ENCODE measurements at places on chromosomes 4 and X.

- DNase-seq, result no peak
These were observed 56.6 kb downstream of the AFM start for GRCh38 chr4:73538162-73538561.

GRCh38 chrX:150848914-150849365 lies 49.5 kb downstream of the CD99L2 start:
- peak; percentile 41 for DNase-seq

- DNase-seq, result no peak
These were observed 142.5 kb downstream of the STAG2 start for GRCh38 chrX:124103966-124104365.

DNA sequence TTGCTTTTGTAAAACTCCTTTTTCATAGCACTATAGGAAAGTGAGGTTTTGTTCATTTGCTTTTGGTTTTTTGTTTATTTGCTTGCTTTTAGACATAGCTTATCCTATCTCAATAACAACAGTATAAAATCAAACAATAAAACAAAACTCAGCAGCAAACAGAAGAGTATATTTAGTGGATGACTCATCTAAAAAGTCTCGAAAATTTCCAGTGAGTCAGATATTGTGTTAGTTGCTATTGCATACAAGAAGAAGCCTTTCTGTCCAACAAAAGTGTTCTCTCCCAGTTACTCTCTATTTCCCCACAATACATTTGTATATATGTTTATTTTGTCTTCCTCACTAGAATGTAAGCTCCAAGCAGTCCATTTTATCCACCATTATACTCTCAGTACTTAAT lies 36.0 kb upstream of the NPNT start:
- no peak for DNase-seq

DNA sequence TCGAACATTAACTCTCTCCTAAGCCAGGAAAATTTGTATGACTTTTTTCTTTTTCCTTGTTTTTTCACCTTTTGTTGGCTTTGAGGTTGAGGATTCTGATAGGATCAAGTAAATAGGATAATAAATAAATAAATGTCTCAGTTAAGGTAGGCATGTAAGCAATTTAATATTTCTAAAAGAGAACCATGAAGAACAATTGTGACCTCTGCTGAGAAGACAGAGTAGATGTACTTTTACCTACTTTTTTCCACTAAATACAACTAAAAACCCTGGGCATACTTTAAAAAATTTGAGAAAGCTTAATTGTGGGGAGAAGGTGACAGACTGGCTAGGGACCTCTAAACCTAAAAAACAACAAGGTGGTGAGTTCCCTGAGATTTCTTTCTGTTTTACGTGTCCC lies 31.6 kb upstream of the CLNK start:
- no peak for DNase-seq

GRCh38 chr4:40874331-40874730 lies 124.6 kb downstream of the NSUN7 start:
- no peak for DNase-seq

DNA sequence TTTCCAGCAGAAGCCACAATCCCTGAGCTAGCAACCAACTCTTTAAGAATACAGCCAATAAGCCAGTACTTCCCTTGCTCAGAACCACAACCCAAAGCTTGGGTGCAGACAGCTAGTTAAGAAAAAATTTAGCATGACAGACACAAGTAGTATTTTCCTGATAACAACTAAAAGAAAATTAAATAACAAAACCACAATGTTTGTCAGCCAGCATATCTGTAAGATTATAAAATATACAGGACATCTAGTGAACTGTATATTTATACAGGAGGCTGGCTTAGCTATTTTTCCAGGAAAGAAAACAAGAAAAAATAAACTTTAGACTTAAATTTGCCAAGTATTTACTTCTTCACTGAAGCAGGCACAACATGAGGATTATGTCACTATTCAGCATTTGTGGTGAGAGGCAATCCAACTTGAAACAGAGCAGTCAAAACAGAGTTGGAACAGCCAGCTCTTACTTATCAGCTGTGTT lies 6.6 kb downstream of the PF4V1 start:
- DNase-seq, result no peak

DNA sequence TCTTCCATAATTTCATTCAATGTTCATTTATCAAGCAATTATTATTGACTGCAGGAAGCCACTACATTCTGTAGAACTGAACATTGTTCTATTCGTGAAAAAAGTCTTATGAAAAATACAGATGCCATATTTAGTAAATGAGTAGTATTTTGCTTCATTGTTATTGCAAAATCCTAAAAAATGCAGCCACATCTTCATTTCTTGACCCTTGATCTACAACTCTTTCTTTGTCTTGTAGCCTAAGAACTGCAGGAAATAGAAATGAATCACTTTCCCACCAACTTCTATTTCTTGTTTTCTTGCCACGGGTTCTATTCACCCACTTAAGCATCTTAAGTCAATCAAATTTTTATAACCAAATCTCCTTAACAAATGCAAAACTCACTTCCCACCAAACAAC lies 63.3 kb downstream of the KCNIP4 start:
- no peak for DNase-seq

- no peak for DNase-seq
These were observed 35.4 kb upstream of the SPON2 start for GRCh38 chr4:1207603-1208265.

DNA sequence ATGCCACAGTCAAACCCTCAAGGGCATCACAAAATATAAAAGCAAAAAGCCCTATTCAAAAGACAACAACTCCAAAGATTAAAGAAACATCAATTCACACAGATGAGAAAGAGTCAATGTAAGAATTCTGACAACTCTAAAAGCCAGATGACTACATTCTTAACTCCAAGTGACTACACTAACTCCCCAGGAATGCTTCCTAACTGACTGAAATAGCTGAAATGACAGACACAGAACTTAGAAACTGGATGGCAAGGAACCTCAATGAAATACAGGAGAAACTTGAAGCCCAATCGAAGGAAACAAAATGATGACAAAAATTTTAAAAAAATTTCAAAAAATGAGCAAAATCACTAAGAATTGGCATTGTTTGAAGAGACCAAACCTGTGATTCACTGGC lies 1047.6 kb upstream of the PCDH10 start:
- DNase-seq, result no peak

DNA sequence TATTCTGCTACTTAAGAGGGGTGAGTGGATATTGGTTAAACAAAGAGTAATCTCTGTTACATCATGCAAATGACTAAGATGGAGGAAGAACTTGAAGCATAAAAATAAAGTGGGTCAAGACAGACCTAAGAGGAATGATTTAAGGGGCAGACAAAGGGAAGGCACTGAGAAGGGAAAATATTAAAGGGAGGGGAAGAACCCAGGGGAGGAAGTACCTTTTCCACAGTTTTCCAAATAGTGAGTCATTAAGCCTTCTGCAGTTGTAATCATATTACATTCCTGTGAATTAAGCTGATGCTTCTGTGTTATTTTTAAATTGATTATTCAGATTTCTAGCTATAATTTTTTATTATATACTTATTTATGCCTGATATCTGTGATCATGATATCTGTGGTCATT lies 253.3 kb downstream of the CENPC start:
- no peak for DNase-seq

- DNase-seq, result no peak
These were observed 16.6 kb upstream of the CXCL3 start for GRCh38 chr4:74055096-74055495.

DNA sequence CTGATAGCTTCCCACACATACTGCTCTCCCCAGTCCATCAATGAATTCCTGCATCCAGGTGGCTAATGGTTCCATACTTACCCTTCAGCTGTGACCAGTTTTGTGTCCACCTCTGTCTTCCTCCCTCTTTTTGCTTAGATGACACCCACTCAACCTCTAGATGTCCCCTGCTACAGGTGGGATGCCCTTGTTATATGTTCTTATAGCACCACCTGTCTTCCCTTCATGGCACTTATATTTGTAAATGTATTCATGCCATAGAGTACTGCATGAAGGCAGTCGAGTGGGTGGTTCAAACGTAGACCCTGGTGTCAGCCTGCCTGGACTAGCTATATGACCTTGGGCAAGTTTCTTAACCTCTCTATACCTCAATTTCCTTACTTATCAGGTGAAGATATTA lies 6.5 kb upstream of the USP46 start:
- peak; percentile 12 for DNase-seq

- DNase-seq, result no peak
These were observed 87.5 kb upstream of the PTPN13 start for GRCh38 chr4:86506591-86506990.

GRCh38 chr4:8164687-8165086 lies 6.1 kb upstream of the ABLIM2 start:
- DNase-seq, result no peak

- DNase-seq, result no peak
These were observed 86.7 kb upstream of the MAGEA4 start for GRCh38 chrX:151825925-151826485.

GRCh38 chrX:46643636-46644035 lies 70.1 kb downstream of the CHST7 start:
- DNase-seq, result no peak

DNA sequence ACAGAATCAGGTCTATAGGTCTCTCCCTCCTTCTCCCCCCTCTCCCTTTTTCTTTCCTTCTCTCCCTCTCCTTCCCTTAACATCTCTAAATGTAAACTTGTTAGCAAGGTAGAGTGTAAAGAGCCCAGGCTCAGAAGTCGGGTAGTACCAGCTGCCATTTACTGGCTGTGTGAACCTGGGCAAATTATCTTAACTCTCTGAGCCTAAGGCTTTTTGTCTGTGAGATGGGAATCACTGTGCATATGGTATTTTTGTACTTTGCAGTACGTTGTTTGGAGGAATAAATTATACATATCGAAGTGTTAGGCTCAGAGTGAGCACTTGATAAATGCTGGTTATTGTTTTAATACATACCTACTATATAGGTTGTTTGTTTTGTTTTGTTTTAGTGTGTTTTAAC lies 154.0 kb downstream of the RBMX2 start:
- no peak for DNase-seq

DNA sequence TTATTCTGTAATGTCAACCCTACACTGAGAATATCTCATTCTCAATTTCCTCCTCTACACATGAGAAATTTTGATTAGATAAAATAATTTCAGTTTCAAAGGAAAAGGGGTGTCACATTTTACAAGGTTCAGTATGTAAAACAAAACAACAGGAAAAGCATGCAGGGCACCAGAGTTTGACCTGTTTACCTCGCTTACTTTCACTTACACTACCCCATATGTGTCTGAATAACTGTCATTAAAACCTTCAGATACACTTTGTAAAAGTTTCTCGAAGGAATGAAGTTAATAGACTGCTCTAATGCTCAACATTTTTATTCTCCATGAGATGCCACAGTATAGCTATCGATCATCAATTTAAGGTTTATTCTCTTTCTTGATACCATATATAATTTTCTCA lies 12.3 kb upstream of the PCDH10 start:
- no peak for DNase-seq

DNA sequence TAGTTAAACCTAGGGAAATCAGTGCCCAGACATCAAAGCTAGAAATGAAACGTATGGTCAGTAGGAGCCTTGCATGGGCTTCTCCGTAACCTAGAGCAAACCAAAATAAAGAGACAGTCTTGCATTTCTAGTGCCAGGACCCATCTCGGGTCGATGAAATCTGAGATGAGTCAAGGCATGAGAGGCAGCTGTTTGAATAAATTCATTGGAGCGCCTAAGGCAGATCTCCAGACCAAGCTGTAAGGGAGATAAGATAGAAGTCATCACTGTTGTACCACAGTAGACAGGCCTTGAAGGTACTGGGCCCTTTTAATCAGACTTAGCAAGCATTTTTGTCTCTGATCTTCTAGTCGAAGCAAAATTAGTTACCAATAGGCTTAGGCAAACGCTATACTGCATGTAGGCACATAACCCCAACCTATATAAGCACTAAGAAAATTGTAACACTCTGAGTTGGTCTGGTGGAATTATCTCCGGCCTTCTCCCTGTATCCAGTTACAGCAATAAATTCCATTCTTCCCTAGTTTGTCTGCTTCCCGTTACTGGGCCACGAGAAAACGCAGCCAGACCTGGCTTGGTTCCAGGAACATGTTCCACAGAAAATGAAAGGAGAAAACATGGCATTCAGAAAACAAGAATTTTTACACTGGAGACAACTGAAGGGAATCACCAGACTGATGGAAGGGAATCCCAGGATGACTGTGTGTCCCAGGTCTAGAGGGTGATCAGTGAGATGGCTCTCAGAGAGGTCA lies 21.1 kb upstream of the PAPSS1 start:
- no peak for DNase-seq

DNA sequence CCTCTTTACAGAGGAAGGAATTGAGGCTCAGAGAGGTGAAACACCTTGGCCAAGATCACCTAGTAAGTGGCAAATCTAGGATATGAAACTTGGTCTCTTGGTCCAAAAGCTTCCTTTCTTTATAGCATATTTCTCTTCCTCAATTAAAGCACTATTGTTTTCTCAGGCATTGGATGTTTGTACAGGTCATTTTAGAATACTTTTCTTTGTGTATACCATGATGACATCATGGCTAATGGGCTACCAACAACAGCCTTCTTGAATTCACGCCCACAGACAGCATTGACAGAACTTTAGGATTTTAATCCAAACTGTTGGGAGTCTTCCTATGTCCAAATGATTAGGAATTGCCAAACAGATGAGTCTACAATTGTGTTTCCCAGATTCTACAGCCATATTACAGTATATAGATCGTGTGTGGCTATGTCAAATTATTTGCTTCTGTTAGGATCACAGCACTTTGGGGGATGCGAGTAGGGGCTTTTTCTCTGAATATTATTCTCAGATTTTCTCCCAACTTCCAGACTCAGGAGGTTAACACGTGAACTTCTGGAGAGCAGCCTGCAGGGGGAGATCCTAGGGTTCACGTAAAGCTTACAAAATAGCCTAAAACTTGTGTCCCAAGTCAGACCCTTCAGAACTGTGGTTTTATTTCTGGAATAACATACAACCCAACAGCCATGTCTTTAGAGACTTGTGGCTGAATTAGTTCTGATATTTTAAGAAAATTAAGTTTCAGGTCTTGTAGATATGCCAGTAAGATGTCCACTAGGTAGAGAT lies 191.8 kb downstream of the SHROOM3 start:
- DNase-seq, result no peak

DNA sequence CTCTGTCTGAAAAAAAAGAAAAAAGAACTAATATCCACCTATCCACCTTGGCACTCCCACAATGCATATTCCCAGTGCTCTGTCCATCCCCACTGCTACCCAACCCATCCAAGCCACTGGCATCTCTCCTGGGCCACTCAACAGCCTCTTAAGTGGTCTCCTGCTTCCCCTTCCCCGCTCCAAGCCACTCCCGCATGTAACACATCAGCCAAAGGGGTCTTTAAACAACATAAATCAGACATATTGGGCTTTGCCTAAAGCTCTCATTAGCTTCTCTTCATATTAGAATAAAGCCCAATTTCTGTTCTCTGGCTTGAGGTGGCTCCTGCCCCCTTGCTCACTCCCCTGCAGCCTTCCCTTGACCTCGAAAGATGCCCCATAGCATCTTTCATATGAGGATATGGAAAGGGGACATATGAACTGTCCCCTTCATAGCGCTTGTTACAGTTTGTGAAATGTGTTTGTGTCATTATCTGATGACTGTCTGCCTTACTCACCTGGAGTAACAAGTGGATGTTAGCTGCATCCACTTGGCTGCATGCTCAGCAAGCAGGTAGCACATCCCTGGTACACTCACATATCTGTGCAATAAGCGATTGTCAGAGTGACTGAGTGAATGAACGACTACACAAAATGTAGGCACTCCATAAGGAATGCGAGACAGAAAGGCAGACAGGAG lies 3.1 kb downstream of the BLOC1S4 start:
- DNase-seq, result no peak

GRCh38 chr4:187826725-187827124 lies 168.8 kb upstream of the ZFP42 start:
- no peak for DNase-seq

GRCh38 chrX:106932492-106932923 lies 12.3 kb downstream of the CLDN2 start:
- no peak for DNase-seq

Measured in COR-L47 (cell line).